ENCODE measurements at places on chromosomes 1 and 21.

GRCh38 chr1:155297384-155297783 lies 3.9 kb downstream of the PKLR start:
- DNase-seq: no peak

DNA sequence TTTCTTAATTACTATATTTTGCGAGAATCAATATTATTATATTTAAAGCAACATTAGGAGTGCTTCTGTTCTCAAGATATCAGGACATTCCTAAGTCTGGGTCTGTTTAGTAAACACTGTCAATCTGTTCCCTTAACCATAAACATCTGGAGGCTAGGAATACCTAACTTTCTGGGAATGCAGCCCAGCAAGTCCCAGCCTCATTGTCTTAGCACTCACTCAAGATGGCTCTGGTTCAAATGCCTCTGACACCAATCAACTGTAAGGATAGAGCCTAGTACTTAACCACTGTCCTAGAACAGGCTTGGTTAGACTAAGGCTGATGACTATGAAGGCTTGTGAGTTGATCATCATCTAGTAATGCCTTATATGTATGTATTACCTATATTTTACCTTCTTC lies 61.5 kb downstream of the TNN start:
- no peak for DNase-seq

DNA sequence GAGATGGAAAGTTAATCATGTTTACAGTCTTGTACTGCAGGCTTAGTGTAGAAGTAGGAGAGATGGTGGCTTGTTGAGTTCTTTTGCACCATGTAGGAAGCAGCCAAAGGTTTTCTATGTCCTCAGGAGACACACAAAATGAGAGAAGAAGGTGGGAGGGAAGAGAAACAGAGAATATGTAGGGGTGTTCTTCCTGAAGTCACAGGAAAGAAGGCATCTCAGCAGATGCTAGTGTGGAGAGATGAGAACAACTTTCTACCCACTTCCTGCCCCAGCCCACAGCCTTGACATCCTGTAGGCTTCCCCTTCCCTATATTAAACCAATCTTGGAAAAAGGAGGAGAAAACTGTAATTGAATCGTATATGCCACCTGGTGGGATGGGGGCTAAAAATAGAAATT lies 217.0 kb downstream of the S1PR1 start:
- DNase-seq: no peak

- no peak for DNase-seq
Observed at GRCh38 chr1:7898962-7899361, 41.7 kb downstream of the TNFRSF9 start.

DNA sequence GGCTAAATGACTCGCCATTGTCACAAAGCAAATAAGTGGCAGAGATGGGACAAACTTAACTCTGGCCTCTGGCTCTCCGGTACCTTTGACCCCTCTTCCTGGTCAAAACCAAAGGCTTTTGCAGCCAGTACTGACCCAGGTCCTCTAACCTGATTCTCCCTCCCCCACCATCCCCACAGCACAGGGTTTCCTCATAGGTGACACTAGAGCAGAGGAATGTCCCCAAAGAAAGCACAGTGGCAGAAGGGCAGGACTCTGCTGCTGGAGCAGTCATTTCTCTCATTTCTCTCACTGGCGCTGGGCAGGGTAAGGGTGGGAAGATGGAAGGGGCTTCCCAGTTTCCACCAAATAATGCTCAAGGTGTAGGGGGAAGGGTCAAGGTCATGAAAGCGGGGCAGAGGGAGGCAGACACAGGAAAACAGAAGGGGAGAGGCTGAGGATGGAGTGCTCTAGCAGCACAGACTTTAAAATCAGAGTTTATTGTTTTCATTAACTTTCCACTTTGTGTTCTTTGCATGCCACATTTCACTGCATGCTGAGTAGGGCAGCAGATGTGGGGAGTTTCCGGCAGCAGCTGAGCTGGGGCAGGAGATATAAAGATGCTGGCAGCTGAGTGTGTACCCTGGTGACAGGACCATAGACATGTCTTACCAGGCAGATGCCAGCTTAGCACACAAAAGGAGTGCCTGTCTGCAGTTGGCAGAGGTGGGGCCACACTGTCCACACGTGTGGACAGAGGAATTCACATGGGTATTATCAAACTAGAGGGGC lies 80.5 kb downstream of the FAM78B start:
- no peak for DNase-seq

GRCh38 chr1:15940110-15941043 lies 35.5 kb downstream of the ZBTB17 start:
- DNase-seq: no peak

- DNase-seq: no peak
Observed at GRCh38 chr1:54564312-54565112, 16.5 kb downstream of the ACOT11 start.

GRCh38 chr1:223825767-223826748 lies 19.7 kb downstream of the TP53BP2 start:
- no peak for DNase-seq

- DNase-seq: no peak
Observed at GRCh38 chr1:150535511-150536287, 13.5 kb upstream of the ADAMTSL4 start.

DNA sequence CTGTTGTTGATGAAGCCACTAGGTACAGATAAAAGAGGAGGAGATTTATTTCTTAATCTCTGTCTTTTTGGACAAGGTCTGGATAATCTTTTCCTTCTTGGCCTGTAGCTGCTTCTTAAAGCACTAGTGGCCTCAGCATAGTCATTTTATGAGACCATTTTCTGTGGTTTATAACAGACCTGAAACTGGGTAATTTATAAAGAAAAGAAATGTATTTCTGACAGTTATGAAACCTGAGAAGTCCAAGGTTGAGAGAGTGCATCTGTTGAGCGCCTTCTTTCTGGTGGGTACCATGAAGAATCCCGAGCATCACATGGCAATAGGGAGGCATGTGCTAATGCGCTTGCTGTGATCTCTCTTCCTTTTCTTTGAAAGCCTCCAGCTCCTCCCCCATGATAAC lies 36.7 kb upstream of the PDC start:
- DNase-seq: no peak

GRCh38 chr1:220544901-220545303 lies 17.0 kb downstream of the MARK1 start:
- no peak for DNase-seq

- no peak for DNase-seq
Observed at GRCh38 chr21:35615325-35615724, 445.0 kb downstream of the SETD4 start.

DNA sequence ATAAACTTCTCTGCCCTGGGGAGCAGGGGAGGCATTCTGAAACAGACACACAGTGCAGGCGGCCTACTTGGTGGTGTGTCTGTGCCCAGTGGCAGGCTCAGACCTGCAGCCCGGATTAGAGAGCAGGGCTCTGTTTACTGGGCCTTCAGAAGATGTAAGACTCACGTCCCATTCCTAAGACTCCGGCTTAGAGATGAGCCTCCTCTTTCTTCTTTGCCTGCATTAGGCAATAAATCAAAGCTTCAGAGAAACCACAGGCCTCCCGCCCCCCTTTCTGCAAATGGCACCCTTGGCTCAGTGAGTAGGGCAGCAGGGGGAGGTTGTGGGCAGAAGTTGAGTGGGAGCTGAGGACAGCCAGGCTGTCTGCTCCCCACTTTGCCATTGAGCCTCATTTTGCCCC lies 35.8 kb downstream of the LGR6 start:
- no peak for DNase-seq

- no peak for DNase-seq
Observed at GRCh38 chr1:223811634-223812101, 34.1 kb downstream of the TP53BP2 start.

GRCh38 chr1:33957854-33958253 lies 94.0 kb downstream of the HMGB4 start:
- no peak for DNase-seq

- no peak for DNase-seq
Observed at GRCh38 chr1:1755426-1755825, 22.8 kb downstream of the NADK start.

GRCh38 chr1:201499795-201500669 lies 6.9 kb downstream of the CSRP1 start:
- DNase-seq: no peak

DNA sequence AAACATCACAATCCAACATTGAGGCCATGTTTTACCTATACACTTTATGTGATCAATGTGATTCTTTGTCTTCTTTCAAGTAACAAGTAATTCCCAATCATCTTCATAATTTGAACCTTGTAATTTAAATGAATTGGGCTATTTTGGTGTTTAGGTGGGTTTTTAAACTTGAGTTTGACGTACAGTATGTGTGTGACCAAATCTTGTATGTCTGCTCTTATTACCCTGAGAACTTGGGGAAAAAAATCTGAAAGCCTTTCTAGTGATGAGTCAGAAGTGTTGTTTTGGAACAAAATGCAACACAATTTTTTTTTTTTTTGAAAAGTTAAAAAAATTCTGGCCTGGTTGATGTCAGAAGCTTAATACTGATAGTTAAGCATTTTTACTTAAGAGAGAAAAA lies 68.5 kb downstream of the HHAT start:
- DNase-seq: no peak

GRCh38 chr1:225936523-225936922 lies 4.5 kb downstream of the LEFTY2 start:
- DNase-seq: no peak

DNA sequence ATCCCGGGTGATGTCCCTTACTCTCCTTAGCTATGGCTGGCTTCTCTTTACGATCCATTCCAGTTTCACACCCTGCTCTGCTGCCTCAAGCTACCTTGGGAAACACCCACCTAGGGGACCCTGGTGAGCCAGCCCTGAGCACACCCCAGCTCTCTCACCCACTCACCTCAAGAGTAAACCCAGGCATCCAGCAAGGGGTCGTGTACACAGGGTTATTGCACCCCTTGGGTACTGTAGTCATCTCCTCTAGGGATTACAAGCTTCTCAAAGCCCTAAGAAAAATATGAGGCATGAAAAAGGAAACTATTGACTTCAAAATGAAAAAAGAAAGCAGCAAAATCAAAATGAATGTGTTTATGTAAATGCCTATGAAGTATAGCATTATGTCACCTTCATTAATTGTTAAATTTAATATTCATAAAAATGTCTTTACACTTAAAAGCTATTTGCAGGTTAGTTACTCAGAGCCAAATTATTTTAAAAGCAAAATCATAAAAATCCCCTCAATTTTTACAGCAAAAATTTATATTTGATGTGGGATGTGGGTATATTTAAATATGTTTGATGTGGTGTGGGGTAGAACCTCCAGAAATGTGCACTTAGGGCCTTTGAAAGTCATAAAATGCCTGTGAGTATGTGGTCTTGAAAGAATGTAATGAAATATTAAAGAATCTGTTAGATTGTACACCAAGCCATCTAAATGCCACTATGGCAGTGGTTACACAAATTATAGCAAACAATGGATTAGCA lies 190.3 kb downstream of the C1orf94 start:
- DNase-seq: no peak

DNA sequence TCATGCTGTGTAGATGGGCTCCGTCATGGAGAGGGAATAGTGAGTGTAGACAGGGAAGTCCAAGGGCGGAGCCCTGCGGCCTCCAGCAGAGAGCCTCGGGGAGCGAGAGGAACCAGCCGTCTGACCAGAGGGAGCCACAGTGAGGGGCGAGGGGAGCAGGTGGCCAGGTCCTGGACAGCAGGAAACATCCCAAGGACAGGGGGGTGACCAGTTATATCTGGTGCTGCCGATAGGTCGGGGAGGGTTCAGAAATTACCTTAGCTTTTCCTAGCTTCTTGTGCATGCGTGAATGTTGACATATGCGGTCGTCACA lies 46.5 kb downstream of the TRAPPC10 start:
- no peak for DNase-seq

GRCh38 chr1:112513112-112513870 lies 4.5 kb downstream of the WNT2B start:
- DNase-seq: no peak

DNA sequence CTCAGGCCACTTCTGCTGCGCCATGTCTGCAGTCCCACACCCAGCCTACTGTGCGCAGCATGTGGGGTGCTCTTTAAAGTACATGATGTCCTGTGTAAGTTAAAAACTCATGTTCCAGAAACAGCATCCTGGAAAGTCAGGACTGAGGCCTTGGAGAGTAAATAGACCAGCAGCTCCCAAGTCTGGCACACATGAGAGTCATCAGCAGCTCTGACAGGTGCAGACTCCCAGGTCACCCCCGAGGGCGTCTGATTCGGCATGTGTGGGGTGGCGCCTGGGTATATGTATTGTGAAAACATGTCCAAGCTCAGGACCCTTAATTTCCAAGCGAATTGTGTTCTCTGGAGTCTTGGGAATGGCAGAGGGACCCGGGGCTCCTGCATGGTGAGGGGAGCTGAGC lies 120.1 kb upstream of the RUNX3 start:
- DNase-seq: no peak

DNA sequence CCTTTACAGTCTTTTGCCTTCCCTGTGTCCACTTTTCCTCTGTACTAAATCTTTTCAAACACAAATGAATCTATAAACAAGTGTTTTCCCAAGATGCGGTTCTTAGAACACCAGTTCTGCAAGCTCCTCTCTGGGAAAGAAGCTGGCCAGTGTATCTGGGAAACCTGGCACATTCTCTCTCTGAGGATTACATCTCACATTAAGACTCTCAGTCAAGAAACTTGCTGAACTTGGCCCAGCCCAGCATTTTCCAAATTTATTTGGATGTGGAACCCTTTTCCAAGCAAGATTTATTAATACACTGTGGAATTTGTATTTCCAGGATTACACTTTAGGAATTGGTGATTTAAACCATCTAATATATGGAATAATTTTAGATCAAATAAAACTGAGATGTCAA lies 105.7 kb downstream of the ZNF281 start:
- no peak for DNase-seq

- DNase-seq: no peak
Observed at GRCh38 chr1:234597894-234598293, 12.1 kb downstream of the IRF2BP2 start.

DNA sequence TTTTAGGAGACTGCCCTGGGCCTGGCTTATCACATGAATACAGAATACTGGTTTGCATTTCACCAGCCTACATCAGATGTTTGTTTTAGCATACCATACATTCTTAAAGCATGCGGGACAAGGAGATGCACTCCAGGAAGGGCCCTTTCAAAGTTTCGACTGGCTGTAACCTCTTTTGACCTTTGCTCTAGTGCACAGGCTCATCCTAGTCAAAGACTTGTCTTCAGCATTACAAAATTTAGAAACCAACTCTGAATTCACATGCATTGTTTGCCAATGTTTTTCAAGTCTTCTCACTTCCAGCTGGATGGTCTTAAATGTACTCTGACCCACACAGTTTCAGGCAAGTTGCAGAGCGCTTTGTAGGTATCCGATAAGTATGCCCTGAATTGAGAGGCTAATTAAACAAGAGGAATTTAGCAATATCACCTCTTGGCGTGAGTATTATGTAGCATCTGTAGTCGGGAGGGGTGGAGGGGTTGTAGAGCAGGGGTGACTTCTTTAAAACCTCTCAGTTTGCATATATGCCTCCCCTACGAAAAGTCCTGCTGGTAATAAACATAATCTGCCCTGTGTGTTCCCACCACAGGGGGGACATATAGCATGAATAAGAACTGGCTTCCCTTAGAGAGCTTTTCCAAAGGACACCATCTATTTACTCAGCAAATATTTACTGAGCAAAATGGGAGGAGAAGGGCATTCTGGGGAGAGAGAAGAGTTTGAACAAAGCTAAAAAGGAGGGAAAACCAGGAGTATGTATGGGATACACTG lies 24.4 kb upstream of the AHCYL1 start:
- no peak for DNase-seq

- DNase-seq: no peak
Observed at GRCh38 chr21:28159396-28159795, 833.3 kb downstream of the LTN1 start.
